Calu3 (cell line): ENCODE measurements at places on chromosomes 1 and 21. TPM values are rescaled to one million over a fixed set of nuclear protein-coding genes. Genes with fewer than 3 reads are reported as not detected.

C4BPA gene
- total RNA-seq = 1.0 and 1.3 TPM in 2 replicates

DNA sequence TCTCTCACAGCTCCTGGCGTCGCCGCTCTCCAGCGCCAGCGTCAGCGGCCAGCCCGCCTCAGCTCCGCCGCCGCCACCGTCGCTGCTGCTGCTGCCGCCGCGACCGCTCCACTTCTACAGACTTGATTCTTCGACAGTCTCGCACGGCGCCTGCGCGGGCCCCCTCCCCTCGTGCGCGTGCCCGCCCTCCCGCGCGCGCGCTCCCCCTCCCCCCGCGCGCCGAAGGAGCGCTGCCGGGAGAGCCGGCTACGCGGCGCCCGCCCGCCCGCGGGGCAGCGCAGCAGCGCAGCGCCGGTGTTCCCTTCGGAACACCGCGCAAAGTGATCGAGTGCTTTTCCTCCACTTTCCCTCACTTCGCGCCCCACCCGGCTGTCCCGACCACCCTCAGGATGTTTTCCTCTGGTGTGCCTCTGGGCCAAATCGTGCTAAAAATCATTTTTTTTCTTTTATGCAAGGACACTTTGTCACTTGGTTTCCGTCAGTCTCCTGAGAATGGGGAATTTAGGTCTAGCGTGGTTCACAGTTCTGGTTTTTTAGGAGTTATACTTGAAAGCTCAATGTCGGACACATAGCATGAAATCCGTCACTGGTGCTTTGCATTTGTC lies at the start of gene IRF2BP2:
IRF2BP2 (minus strand) TSS at position 118 of the 605 bp plus-strand sequence. CDS start 684 bp downstream, outside the sequence.
- DNase-seq = peak; percentile 92

DNA sequence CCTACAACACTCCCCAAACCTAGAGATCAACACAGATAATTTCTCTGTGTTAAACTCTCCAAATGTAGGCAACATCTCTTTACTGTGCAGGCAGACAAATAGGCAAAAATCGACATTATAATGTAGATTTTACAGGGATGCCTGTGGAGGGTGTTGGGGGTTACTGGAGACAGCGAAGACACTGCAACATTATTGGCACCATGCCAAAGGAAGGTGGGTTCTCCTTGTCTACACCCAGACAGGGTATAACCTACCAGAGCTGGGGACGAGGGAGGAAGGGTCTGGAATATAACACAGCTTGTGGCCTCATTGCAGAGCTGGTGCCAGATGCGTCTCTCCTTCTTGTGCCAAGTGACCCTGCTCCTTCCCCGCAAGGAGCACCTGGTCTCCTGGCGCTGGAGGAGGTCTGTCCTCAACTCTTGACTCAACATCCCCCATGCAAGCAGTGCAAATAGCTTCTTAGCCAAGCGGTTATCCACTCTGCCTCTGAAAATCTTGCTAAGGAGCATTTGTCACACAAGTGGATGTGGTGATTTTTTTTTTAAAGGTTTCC lies 404.0 kb downstream of the PRDM2 start:
- no peak for DNase-seq

- DNase-seq = no peak
Measured at GRCh38 chr1:85363521-85363920, 87.1 kb upstream of the BCL10 start.

GRCh38 chr1:214446772-214447556 lies 104.4 kb downstream of the PTPN14 start:
- DNase-seq = peak; percentile 88
